ENCODE measurements at places on chromosomes 16 and 17.

GRCh38 chr17:12256380-12256995, 235.8 kb downstream of the MAP2K4 start:
- no peak for DNase-seq

- no peak for DNase-seq
These were observed 55.3 kb downstream of the ARHGAP27 start for GRCh38 chr17:45377401-45377800.

GRCh38 chr16:4314532-4315185, 1.2 kb upstream of the GLIS2 start:
- no peak for DNase-seq

- DNase-seq, result no peak
These were observed 60.0 kb downstream of the ABCC1 start for GRCh38 chr16:16009401-16009800.

DNA sequence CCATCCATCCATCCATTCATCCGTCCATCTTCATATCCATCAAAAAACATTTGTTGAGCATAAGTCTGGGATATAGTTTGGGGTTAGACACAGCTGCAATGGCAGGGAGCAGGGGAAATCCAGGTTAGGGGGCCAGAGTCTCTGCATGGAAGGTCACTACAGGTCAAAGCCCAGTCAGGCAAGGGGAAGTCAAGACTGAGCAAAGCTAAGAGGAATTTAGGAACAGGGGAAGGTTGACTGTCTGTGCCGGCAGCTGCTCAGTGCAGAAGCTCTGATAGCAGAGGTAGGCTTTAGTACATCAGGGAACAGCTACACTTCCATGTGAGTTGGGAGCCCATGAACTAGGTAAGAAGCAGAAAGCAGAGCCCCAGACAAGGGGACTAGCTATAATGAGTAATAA, 68.1 kb downstream of the IRF8 start:
- no peak for DNase-seq

GRCh38 chr16:55149622-55150021, 174.4 kb upstream of the IRX6 start:
- no peak for DNase-seq

DNA sequence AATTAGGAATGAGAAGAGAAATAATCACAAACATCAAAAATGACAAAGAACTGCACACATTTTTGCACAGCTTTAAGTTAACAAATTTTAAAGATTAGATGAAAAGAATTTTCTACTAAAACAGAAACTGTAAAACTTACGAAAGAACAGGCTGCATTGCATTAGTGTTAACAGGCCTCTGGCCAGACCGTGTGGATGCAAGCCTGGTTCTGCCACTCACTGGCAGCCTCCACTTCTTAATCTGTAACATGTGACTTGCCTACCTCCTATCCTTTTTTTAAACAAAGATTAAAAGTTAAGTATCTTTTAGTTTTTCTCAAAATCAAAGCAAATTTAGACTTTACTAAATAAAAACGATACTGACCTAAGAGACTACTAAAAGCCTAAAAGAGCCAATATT, 37.5 kb downstream of the CREBBP start:
- DNase-seq, result no peak

GRCh38 chr17:48053758-48054237, 5.6 kb downstream of the NFE2L1 start:
- DNase-seq, result no peak

DNA sequence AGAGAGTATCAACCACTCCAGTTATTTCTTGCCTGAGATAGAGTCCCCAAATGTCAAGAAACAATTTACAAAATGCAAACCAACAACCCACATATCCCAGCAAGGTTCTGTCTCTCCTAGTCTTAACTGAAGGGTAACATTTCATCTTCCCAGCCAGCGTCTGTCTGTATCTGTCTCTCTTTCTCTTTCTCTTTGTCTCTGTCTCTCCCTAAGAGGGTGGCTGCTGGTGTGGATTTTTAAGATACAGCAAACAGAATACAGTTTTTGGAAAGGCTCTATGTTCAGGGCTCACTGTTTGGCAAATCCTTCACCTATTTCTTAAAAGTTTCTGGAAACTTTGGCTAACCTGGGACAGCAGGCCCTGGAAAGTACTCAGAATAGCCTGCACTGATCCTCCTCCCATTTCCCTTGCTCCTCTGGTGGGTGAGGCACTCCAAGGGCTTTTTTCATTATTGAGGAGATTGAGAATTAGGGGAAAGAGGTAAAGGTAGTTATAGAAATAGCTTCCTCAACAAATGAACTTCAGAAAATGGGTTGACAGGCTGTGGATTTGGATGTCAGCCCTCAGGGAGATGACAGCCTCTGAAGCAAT, 6.2 kb downstream of the HOXB4 start:
- no peak for DNase-seq

- no peak for DNase-seq
These were observed 506.2 kb upstream of the EEF2KMT start for GRCh38 chr16:5603836-5604235.

DNA sequence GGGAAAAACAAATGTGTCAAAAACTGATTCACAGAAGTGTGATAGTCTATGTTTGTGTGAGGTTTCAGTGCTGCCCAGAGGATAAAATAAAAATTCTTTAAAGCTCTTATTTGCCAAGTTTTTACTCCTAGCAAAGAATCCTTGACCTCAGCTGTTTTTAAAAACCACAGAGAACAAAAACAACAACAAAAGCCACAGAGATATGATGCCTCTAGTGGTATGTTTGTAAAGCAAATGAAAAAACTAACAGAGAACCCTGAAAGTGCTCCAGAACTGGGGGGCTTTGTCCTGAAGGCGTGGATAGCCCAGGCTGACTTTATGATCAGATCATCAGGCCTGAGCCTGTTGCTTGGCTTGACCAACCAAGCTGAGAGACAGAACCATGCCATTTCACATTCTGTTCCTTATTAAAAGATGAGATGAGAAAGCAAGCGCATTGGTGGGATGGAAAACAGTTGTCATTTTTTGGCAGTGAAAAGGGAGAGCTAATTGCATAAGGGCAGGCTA, 411.0 kb downstream of the CPPED1 start:
- DNase-seq, result no peak

GRCh38 chr17:17545984-17546383, 45.5 kb downstream of the PEMT start:
- DNase-seq, result no peak

GRCh38 chr17:33352526-33352925, 59.4 kb upstream of the ASIC2 start:
- no peak for DNase-seq

GRCh38 chr17:59620064-59620359, 317 bp downstream of the CLTC start:
- no peak for DNase-seq

- no peak for DNase-seq
These were observed 41.4 kb downstream of the SMG6 start for GRCh38 chr17:2262135-2262587.

- DNase-seq, result no peak
These were observed 48.3 kb downstream of the CUEDC1 start for GRCh38 chr17:57906910-57907309.

- no peak for DNase-seq
These were observed 161.0 kb downstream of the CCDC182 start for GRCh38 chr17:57584050-57584551.

DNA sequence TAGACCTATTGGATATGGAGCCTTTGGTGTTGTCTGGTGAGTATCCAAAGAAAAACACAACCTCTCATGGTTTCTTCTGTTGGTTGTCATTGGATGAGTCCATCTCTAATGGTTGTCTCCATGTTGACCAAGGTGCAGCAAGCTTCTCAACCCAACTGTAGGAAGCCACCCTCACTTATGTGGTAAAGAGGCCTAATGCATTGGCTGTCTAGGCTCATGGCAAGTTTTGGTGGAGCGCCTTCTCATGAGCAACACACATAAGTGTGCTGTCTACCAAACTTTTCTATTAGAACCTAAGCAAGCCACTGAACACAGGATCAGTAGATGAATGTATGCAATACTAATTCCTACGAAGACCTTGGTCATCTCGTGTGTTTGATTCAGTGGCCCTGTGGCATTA, 819 bp downstream of the NLK start:
- no peak for DNase-seq

GRCh38 chr17:42023524-42024349, 3.8 kb downstream of the NKIRAS2 start:
- DNase-seq, result no peak

- no peak for DNase-seq
These were observed 27.2 kb upstream of the CCL22 start for GRCh38 chr16:57331355-57331754.

DNA sequence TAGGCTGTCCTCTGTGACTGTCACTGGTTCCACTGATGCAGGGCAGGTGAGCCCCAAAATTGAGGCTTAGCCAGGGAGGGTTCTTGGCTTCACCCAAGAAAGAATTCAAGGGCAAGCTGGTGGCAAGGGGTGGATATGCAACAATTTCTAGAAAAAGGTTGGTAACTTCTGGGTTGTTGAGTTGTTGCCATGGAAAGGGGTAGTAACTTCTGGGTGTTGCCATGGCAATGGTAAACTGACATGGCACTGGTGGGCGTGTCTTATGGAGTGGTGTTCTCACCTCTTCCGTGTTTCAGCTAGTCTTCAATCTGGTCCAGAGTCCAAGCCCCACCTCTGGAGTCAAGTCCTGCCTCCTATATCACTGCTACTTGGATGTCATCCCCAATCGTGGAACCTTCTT, 9.5 kb upstream of the GUCY2D start:
- no peak for DNase-seq

DNA sequence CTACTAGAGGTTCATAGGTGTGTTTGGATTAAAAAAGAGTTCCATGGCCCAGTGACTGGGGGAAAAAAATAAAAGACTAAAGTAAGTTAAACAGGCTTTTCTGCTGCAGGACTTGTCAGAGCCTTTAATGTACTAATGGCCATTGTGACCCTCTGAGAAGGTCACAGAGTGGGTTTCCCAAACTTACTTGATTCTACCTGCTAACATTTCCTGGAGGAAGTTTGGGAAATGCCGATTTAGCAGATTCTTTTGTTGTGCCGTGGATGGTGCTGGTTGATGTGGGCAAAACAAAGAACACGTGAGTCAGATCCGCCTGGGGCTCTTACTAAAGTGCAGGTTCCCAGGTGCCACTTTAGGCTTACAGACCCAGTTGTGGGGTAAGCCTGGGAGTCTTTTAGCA, 13.6 kb upstream of the STH start:
- DNase-seq, result no peak

DNA sequence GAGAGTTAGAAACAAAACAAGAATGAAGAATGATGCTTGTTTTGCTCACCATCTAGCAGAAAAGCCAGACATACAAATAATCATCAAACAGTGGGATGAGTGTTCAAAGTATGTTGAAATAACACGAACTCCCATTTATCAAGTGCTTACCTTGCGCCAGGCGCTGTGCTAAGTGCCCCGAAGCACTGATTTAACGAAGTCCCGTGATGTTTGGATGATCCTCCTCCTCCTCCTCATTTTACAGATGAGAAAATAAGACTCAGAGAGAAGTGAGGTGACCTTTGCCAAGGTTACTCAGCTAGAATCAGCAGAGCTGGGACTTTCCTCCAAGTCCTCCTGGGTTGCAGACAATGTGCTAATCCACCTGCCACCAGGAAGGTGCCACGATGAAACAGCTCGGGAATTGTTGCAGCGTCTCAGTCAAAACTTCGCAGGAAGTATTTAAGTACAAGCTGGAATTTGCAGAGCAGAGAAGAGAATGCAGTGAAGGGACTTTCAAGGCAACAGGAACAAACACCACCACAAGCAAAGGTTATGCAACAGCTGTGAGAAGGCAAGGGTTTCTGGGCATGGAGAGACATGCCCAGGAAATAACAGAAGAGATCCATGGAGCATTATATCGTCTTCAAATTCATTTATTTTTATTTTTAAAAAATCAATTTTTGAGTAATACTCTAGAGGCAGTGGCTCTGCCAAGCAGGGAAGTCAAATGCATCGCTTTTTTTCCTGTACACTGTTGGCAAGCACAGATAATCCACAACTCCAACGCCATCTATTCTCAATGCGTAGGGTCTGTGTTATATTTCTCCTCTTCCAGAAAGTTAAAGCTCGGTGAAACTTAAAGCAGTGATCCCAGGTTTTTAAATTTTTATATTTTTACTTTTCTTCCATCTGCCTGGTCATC, 11.1 kb downstream of the PRCD start:
- DNase-seq, result no peak

DNA sequence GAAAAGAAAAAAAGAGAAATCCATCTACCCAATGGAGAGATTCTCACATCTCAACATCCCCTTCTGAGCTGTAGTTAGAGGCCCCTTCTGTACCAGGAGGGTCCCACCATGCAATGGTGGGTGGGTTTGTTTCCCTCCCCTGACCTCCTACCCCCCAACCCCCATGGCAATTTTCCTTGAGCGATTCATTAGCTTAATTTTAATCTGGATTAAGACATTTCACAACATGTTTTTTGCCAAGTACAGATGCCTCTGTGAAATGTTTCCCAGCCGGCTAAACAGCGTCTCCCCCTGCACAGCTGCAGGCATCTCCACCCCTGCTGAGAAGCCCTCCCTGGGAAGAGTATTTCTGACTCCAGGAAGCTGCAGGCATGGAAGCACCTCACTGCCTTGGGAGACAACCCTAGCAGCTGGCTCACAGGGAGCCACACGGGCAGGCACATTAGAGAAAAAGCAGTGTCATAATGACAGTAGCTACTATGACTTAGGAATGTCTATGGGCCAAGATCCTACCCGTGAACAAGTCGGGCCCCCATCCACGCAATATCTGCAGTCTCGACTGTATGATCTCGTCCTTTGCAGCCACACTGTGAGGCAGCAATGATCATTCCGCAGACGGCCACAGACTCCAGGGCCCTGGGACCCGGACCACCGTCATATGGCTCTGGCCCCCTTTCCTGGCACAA, 117.3 kb downstream of the ADCY9 start:
- DNase-seq, result no peak

DNA sequence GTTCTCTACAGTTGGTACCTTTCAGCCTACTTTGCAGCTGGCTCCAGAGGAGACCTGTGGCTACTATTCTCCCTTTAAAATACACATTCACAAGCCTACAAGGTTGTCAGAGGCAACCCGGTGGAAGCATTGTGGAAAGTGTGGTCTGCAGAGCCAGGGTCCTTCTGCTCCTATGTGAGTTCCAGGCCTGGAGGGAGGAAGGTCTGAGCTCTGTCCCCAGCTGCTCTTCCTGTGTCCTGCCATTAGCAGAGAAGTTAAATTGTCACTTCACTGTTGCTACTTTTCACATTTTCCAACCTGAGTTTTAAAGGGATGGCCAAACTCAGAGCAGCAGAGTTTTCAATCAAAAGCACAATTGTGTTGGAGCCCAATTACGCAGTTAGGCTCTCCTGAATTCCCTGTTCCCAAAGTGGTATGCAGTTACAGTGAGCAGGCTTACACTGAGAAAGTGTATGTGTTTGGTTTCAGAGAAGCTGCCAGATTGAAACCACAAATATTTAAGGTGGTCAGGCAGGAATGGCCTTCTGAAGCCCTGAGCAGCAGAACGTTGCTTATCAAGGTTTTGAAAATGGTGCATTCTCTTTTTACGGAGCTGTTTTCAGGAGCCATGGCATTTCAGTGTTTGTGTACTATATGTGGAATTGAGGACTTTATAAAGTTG, 25.0 kb downstream of the MAP3K3 start:
- no peak for DNase-seq

GRCh38 chr16:47886139-47886538, 269.7 kb downstream of the ABCC12 start:
- no peak for DNase-seq

Data from T-helper 22 cell (primary cell).